ENCODE measurements at places on chromosomes 11 and 22.

DNA sequence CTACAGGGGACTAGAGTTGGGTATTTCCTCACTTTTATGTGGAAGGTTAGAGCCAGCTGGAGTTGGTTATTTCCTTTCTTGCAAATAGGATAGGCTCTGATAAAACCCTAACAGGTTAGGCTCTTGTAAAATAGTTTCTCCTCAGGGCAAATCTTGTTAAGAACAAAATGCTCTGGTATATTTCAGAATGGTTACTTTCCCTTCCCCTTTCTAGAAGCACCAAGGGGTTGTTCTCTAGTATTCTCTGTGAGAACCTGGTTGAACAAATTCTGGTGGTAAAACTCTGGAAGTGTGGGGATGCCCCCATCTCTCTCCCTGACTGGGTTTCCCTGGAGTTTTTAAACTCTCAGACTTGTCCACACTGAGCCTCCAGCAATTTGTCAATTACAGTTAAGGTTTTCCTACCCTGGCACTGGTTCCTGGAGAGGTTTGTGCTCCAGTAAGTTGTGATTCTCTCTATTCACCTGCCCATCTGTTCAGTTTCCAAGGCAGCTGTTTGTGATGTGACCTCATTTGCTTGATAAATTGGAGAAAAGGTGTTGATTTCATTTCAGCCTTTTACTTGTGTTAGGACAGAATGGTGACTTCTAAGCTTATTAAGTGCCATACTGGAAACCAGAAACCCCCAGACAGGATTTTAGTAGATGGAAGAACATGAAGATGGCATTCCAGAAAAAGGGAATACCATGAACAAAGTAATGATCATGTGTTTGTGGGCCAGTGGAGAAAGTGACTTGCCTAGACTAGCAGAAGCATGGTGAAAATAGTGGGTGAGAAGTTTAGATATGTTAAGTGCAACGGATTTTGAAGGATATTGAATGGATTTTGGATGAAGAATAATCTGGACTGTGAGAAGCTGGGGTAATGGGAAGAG lies 64.6 kb downstream of the EXT2 start:
- no peak for DNase-seq

- DNase-seq = no peak
Measured at GRCh38 chr11:3046641-3047040, 10.6 kb downstream of the CARS1 start.

DNA sequence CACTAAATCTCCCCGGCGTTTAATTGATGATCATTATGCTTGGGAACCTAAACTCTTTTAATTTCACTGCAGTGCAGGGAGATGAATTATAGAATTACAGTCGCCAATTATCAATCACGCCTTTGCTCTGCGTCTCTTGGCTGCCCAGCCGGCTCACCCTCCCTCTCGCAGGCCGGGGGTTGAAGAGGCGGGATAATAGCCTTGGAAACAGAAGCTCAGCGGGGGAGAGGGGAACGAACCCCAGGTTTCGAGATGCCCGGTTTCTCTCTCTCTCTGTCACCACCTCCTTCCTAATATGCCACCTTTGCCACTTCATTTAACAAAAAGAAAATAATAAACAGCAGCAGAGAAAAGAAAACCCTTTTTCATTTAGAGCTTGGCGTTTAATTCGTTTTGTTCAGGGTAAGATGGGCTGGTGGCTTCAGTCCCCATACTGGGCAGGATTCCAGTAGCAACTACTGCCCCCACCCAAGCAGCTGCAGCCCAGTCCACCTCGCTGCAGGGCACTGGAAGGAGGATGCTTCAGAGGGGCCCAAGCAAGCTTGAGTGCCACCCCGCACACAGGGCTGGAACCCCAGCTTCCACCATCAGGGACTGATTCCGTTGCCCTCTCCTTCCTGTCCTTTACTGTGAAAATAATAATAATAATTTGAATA lies 271.7 kb downstream of the BUD13 start:
- no peak for DNase-seq

DNA sequence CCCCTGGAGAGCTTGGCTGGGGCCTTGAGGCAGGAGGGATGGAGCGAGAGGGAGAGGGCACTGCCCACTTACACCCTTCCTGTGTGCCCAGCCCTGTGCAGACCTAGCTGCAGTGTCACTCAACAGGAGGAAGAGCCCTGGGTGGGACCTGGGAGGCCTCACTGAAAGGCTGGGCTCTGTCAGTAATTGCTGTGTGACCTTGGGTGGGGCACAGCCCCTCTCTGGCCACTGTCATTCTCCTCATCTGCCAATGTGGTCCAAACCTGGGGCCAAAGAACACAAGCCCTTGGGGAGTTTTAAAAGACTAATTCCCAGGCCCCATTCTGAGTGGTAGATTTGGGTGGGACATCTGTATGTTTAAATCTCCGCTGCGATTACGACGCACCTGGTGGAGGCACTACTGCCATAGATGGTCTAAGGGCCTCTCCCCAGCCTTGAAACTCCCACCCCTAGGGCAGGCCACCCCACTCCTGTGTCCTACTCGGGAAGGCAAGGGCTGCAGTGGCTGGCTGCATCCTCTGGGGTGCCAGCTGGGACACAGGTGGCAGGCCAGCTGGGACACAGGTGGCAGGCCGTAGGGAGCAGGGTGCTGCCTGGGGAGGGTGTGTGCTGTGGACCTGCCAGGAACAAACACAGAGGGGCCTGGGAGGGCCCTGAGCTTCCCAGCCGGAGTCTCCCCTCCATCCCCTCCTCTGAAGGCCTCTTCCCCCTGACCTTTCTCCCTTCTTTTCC lies 12.3 kb upstream of the SOX10 start:
- no peak for DNase-seq

DNA sequence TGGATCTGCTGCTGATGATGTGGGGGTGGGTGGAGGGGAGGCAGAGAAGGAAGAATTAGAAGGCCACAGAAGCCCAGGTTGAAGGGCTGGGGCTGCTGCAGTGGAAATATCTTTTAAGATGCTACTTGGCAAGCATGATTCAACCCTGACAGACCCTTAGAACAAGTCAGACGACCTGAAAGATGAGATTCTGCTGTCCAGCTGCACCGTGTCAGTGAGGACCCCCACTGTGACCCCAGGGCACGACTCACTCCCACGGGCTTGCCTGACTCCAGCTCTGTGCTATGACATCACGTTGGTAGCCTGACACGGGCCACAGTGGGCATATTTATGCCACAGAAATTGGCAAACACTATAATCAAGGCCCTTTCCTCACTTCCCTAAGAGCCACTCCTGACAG lies 36.0 kb downstream of the LRFN4 start:
- DNase-seq = no peak

DNA sequence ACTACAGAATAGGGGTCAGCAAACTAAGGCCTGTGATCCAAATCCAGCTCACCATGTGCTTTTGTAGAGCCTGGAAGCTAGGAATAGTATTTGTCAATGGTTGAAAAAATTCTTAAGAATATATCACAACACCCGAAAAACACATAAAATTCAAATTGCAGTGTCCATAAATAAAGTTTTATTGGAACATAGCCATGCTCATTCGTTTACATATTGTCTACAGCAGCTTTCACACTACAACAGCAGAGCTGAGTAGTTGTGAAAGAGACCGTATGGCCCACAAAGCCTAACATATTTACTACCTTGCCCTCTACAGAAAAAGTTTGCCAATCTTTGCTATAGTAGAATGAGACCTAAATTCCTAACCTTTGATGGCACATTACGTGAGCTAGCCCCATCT lies 125.7 kb downstream of the CADM1 start:
- no peak for DNase-seq

- no peak for DNase-seq
Measured at GRCh38 chr11:109062445-109062844, 359.5 kb upstream of the C11orf87 start.

DNA sequence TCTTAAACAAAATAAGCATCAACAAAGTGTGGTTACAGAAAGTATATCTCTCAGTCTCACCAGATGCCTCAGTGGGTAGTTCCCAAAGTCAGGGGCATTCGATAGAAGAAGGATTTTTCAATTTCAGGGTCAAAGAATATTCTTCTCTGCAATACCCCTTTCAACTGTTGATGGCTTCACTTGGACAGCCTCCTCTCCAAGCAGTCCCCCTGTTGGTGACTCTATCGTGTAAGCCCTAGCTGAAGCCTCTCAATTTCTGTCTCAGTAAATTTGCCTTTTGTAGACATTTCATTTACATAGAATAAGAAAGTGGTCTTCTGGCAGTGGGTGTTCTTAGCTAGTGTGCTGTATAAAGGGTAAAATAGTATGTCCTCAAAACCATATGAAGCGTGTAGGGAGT lies 11.3 kb upstream of the CCDC83 start:
- no peak for DNase-seq

- no peak for DNase-seq
Measured at GRCh38 chr11:119094816-119095065, 6.9 kb downstream of the DPAGT1 start.

- DNase-seq = no peak
Measured at GRCh38 chr11:116931206-116931953, 94.0 kb upstream of the APOA1 start.

DNA sequence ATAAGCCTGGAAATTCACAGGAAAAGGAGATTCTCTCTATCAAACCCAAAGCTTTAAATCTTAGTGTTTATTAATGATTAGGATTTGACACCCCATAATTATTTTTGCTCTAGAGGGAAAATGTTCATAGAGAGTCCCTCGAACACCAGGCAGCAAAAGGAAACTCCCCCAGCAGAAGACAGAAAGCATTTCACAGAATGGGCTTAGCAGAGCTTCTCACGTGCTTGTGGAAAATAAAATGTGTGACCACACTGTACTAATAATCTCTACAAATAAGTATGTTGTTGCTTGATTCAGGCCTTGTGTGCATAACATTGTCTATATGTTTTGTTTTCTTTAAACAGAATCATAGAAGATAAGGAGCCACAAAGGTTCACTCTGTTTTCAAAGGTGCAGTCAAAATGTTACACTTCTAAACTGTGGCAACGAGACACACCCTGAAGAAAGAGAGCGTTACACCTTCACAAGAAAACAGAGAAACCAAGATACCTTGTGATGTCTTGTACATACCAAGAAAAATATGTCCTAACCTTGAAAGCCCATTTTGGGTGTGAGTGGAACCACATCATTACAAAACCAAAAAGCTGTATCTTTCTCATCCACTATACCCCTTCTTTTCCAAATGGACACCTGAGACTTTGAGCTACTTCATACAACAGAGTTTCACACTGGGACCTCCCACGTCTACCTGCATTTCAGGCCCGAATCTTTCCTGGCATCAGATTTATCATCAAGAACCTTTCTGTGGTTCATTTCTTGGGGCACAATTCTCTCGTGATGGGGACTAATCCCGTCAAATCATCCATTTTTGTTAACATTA lies 282.5 kb downstream of the ETS1 start:
- DNase-seq = no peak

GRCh38 chr11:10273738-10274137 lies 20.3 kb downstream of the SBF2 start:
- no peak for DNase-seq

- DNase-seq = no peak
Measured at GRCh38 chr22:28006271-28006670, 87.2 kb upstream of the PITPNB start.

DNA sequence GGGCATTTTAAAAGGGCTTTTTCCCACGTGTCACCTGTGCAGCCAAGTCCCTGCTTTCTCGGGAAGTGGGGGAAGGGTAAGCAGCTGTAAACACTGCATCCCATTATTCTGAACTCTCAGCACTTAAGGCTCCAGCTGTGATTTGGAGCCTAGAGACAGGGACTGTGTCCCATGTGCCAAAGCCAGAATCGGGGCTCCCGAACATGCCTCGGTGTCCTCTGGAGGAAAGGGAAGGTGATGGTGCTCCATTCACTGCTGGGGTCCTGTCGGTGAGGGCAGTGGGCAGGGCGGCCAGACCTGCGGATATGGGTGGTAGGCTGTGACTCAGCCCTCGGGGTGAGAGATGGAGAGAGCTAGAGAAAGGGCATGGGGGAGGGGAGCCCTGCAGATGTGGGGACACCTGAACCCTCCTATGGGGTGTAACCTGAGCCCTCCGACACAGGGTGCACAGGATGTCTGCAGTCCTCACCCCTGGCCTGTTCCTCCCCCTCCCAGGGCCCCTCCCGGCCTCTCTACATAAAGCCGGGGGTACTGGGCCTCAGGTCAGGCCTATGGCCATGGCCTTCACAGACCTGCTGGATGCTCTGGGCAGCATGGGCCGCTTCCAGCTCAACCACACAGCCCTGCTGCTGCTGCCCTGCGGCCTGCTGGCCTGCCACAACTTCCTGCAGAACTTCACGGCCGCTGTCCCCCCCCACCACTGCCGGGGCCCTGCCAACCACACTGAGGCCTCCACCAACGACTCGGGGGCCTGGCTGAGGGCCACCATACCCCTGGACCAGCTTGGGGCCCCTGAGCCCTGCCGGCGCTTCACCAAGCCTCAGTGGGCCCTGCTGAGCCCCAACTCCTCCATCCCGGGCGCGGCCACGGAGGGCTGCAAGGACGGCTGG lies 31.8 kb downstream of the CAPN1 start:
- DNase-seq = no peak

DNA sequence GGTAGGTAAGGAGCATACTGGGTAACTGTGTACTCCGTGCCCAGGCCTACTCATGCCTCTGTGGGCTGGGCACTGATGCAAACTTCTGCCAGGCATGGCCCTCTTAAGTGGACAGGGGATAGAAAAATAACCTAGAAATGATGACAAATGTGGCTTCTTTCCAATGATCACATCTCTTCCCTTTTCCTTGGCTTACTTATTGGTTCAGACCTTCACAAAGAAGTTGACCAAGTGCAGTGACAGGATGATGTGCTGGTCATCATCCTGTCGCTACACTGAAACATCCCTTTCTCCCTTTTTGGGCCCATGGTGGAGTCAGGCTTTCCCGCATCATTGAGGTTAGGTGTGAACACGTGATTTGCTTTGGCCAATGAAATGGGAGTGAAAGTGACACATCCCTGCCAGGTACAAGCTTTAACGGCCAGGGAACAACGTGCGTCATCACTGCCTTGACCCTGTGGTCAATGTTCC lies 31.8 kb upstream of the APOBEC3A start:
- no peak for DNase-seq

DNA sequence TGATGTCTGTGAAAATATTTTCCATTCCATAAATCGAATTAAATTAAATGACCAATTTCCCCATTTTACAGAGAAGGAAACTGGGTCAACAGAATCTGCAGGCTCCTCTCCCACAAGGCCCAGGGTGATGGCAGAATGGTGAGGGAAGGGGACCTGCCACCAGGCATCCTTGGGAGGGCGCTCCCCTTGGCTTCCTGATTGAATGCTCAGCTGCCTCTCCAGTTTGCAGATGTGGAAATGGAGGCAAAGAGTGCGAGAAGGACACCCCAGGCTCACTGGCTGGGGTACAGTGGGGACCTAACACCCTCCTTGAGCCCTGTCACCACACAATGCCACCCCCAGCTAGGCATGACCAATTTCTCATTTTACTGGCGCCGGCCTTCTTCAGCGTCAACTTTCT lies 28.5 kb upstream of the CSNK1E start:
- no peak for DNase-seq

- no peak for DNase-seq
Measured at GRCh38 chr11:125062931-125063428, at the start of gene SLC37A2. Gene SLC37A2, plus strand, starts transcription at chr11:125063305. Its CDS starts 63 bp downstream, at chr11:125063368.
